ENCODE measurements at places on chromosomes 16 and 17.

GRCh38 chr17:12917399-12917798 lies 100.4 kb downstream of the ELAC2 start:
- DNase-seq = no peak

- DNase-seq = no peak
Observed at GRCh38 chr16:89357055-89357816, 133.1 kb downstream of the ANKRD11 start.

- DNase-seq = no peak
Observed at GRCh38 chr17:33684735-33685134, 391.6 kb upstream of the ASIC2 start.

DNA sequence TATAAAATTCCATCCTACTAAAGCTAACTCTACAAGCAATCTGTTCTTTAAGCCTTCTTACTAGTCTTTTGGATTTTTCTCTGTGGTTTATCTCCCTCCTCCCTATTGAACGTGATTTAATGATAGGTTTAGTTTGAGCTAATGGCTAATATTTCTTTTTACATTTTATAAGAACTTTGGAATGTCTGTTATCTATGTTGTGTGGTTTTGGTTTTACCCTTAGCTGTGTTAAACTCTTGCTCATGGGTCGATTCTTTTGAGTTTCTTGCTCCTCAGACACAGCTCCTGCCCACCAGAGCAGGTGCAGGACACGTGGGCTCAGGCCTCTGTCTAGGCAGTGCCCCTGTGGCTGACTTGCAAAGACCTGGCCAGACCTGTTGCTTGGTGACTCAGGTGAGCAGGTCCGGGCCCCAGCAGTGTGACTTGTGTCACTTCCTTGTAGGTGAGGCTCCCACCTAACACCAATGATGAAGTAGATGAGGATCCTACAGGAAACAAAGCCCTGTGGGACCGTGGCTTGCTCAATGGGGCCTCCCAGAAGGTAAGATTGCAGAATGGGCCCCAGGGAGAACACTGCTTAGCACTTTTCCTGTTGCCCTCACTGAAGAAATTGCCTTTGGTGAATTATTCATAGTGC lies 45.1 kb downstream of the SF3B3 start:
- no peak for DNase-seq

GRCh38 chr17:80921741-80922579 lies 69.7 kb upstream of the CHMP6 start:
- no peak for DNase-seq
